Inflammatory macrophage (primary cell): ENCODE measurements at places on chromosomes 13 and 19.

DNA sequence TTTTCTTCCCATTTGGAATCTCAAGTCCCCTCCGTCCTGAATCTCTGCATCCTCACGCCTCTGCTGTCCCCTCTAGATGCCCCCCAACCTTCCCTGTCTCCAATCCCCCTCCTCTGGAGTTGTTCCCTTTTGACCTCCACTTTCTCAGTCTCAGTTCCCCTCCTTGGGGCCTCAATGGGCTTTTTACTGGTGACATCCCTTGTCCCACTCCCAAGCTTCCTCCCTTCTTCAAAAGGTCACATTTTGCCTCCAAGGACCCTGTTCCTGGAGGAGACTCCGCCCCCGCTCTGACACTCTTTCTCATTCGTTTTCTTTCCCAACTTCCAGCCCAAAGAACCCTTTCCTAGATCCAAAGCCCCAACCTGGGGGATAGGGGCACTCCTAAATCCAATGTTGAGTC, 1.0 kb downstream of the AP2S1 start:
- peak; percentile 19 for DNase-seq

DNA sequence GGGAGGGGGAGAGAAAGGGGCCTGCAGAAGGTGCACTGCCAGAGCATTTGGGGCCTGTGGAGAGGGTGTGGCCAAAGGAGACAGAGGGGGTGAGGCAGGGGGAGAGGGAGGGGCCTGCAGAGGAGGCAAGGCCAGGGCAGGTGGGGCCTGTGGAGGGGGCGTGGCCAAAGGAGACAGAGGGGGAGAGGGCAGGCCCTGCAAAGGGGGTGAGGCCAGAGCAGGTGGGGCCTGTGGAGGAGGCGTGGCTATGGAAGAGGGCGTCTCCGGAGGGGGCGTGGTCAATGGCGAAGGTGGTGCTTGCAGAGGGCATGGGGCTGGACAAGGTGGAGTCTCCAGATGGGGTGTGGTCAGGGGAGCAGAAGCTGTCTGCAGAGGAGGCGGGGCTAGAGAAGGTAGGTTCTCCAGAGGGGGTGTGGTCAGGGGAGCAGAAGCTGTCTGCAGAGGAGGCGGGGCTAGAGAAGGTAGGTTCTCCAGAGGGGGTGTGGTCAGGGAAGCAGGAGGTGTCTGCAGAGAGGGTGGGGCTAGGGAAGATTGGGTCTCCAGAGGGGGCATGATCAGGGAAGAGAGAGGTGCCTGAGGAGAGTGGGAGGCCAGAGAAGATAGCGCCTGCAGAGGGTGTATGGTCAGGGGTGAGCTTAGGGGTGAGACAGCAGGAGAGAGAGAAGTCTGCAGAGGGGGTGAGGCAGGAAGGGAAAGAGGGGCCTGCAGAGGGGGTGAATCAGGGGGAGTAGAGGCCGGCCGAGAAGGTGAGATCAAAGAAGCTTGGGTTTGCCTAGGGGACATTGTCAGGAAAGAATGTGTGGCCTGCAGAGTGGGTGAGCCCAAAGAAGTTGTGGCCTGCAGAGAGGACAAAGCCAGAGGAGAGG, 3.4 kb downstream of the PRR36 start:
- peak; percentile 46 for DNase-seq

DNA sequence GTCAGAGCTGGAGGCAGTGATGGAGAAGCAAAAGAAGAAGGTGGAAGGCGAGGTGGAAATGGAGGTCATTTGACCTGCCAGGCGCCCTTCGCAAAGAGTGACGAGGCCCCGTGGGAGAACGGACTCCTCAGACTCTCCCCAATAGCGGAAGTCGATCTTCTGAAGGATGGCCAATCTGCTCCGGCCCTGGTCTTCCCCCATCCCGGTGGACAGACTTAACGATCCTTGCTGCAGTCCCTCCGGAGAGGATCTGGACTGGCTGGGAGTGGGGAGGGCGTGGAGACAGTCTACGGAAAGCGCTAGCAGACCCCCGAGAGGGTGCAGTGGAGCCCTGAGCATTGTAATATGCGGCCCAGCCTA, 11.9 kb downstream of the EPS8L1 start:
- peak; percentile 66 for DNase-seq

- no peak for DNase-seq
Observed at GRCh38 chr19:54149021-54149812, 10.3 kb downstream of the LENG1 start.

DNA sequence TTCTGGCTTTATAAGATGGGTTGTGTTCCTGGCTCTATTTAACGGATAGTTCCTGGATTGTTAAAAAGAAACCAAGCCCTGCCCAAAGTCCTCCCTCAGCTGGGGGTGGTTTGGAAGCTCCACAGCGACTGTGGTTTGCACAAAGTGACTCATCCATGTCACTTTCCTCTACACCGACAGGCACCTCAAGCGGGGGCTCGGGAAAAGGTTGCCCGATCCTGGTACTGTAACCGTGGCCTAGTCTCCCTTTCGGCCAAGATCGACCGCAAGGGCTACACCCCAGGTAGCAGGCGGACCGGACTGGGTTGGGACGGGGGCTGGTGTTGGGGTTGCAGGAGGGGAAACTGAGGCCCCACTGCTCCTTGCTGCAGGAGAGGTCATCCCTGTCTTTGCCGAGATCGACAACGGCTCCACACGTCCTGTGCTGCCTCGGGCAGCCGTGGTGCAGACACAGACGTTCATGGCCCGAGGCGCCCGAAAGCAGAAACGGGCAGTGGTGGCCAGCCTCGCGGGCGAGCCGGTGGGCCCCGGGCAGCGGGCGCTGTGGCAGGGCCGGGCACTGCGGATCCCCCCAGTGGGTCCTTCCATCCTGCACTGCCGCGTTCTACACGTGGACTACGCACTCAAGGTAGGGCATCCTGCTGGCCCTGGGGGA, 1.6 kb downstream of the ARRDC2 start:
- peak; percentile 57 for DNase-seq

GRCh38 chr13:60603049-60603448, 206.0 kb downstream of the TDRD3 start:
- no peak for DNase-seq

DNA sequence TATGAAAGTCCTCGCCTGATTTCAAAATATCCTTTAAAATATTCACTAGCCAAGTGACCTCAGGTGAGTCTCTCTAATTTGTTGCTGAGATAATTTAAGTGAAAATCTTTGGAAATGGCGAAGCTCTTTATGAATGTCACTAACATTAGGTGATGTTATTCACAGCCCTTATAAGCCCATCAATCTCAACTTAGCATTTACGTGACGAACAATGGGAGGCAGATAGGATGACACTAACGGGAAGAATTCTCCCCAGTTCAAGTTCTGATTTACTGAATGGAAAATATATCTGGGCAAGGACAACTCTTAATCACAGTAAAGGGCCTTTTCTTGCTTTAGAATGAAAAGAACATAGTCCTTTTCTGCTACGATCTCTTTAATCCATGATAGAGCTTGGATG, 378.7 kb downstream of the LIG4 start:
- DNase-seq, result no peak

DNA sequence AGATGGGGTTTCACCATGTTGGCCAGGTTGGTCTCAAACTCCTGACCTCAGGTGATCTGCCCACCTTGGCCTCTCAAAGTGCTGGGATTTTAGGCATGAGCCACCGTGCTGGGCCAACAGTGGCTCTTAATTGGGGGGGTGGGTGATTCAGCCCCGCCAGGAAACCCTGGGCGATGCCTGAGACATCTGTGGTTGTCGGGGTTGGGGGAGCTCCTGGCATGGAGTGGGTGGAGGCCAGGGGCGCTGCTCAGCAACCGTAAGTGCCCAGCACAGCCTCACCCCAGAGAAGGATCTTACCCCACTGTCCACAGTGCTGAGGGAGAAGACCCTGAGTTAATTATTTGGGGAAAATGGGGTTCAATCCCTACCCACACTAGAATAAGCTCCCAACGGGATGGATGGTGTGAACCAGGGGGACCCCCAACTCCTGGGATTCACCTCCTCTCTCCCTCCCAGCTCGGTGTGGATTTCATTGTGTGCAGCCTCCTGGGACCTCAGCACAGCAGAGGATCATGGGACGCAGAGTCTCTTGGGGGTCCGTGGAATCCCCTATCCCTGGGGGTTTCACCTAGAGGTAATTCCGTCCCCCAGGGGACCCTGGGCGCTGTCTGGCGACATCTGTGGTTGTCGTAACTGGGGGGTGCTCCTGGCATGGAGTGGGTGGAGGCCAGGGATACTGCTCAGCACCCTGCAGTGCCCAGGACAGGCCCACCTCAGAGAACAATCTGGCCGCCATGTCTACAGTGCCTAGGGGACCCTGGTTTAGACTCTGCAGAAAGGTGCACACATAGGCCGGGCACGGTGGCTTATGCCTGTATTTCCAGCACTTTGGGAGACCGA, 68.9 kb downstream of the GADD45B start:
- DNase-seq, result no peak

DNA sequence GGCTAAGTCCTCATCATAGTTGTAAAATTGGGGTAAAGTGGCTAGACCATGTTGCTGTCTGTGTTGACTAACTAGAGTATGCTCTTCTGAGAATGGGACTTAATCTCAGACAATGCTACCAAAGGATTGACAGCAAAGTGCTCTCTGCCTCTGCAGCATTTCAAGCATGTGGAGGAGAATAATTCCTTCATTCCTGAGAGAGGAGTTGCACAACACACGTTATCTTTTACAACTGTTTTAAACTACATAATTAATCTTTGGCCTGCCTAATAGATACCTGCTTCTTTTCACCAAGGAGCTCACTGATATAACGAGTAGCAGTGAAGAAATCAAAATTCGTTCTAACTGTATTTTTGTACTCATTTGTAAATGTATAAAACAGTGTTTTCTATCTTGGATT, 2172.2 kb downstream of the PCDH9 start:
- DNase-seq, result no peak

DNA sequence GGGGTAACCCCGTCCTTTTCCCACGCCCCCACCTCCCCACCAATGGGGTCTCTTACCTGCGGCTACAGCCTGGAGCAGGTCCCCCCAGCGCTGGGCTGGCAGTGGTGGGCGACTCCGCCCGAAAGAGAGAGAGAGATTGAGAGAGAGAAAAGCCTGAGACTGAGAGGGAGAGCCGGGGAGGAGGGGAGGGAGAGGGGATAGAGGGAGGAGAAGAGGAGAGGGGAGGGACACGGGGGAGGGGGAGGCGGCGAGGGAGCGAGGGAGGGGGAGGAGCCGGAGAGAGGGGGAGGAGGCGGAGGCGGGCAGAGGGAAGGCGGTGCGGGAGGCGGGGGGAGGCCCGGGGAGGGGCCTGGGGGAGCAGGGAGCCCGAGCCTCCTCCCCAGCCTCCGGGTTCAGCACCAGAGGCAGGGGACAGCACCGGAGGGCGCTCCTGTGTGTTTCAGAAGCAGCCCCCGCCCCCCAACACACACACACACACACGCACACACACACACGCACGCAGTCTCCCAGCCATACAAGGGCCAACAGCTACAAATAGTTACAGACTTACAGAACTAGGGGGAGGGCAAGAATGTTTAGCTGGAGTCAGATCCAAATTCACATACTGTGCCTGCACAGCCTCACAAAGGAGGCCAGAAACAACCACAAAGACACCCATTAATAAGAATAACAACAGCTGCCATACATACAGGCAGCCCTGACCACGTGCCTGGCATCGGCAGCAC, at the start of gene SLC8A2:
TSS of gene SLC8A2 (minus strand) at position 161 of the 725 bp plus-strand sequence. CDS start 5,490 bp downstream, outside the sequence.
- DNase-seq, result no peak

DNA sequence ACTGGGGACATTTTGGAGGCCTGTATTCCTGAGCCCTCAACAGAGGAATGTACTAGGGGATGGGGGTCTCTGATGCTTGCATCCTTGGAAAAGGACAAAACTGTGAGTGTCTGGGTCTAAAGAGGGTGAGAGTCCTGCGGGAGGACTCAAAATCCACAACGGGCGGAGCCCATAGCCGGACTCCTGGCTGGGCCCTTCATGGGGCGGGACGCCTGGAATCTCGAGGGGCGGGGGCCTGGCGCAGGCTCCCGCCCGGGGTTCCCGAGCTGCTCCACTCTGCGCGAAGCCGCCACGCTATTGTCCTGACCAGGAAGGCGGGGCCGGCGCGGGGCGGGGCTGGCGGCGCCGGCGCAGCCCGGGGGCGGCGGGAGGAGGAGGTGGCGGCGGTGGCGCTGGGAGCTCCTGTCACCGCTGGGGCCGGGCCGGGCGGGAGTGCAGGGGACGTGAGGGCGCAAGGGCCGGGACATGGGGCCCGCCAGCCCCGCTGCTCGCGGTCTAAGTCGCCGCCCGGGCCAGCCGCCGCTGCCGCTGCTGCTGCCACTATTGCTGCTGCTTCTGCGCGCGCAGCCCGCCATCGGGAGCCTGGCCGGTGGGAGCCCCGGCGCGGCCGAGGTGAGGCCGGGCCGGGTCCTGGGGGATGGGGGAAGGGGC, at the start of gene APLP1:
TSS of gene APLP1 (plus strand) at position 403 of the 651 bp plus-strand sequence. CDS start at position 466, 63 bp downstream.
- peak; percentile 58 for DNase-seq

DNA sequence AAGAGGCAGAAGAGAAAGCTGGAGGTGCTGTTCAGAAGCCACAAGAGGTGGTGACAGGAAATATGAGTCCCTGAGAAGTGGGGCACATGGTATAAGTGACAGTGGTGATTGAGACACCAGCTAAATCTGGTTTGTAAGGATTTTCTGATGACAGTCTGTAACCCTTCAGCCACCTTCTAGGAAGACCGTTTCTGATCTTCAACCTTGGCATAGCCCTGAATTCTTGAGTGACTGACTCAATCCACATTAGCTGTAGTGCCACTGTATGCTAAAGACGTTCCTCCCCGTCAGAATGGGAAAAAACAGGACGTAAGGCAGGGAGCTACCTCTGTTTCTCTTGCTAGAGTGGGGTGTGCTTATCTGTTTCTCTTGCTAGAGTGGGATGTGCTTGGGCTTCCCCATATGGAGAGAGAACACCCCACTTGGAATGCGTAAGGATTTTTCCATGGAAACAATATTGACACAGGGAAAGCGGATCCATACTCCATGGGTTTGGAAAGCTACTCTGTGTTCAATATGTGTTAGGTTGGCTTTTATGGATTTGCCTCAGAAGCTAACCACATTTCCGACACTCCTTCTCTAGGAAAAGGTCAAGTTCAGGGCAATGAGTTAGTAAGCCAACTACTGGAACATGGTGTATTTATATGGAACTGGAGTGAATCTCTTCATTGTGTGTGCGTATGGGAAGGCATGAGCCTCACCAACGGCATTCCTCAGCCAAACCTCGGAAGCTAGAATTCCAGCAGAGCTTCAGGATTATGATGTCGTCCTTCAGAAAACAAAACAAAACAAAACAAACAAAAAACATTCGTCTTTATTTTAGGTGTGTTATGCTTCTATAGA, 948.8 kb upstream of the SLC10A2 start:
- DNase-seq, result no peak

DNA sequence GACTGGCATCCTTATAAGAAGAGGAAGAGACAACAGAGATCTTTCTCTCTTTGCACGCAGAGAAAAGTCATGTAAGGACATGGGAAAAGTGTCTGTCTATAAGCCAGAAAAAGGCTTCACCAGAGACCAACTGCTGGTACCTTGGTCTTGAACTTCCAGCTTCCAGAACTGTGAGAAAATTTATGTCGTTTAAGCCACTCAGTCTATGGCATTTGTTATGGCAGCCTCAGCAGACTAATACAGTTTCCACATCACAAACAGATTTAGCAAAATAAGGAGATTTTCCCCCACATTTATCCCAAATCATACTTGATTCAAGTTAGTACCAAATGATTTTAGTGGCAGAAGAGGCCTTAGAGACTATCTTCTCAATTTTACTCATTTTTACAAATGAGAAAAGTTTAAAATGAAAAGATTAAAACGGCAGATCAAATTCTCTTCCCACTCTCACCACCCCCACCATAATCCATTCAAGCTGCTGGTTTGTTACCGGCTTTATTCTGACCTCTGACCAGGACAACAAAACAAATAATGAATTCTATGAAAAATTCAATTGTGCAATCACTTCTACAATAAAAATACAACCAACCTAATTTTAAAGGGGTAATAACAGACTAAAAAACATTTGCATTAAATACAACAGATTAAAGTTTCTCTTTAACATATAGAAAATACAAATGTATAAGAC, 316.3 kb downstream of the TBC1D4 start:
- DNase-seq, result no peak

- DNase-seq, result no peak
Observed at GRCh38 chr19:28039677-28040381, 1173.1 kb downstream of the UQCRFS1 start.

- DNase-seq, result no peak
Observed at GRCh38 chr13:22789916-22790315, 390.9 kb upstream of the SGCG start.
